Activated T-cell treated with anti-CD3 and anti-CD28 coated beads for 4 hours (primary cell): ENCODE measurements at places on chromosomes 4 and X.

DNA sequence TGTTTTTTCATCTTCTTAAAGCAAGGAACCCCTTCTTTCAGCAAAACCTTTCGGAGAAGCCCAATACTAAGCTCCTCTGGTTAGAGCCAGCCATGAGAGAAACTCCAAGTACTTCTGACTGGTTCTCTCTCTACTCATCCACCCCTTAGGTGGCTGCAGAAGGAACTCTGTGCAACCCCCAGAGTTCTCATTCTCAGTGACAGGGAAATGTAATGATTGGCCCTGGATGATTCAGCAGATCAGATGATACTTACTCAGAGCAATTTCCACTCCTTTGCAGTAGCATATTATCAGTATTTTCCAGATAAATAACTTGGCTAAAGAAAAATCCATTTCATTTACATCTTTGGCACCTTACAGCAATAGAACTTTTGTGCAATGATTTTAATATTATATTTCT, 3.2 kb downstream of the SPP1 start:
- no peak for DNase-seq

DNA sequence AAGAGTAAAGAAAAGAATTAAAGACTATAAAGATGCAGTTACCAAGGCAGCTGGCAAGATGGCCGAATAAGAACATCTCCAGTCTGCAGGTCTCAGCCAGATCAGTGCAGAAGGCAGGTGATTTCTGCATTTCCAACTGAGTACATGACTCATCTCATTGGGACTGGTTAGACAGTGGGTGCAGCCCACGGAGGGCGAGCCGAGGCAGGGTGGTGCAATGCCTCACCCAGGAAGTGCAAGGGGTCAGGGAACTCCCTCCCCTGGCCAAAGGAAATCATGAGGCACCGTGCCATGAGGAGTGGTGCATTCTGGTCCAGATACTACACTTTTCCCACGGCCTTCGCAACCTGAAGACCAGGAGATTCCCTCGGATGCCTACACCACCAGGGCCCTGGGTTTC, 20.5 kb downstream of the SPIN4 start:
- no peak for DNase-seq

- DNase-seq = no peak
Observed at GRCh38 chr4:7581477-7581876, 146.7 kb upstream of the PSAPL1 start.

GRCh38 chr4:1354136-1354982, 7.4 kb downstream of the UVSSA start:
- no peak for DNase-seq

DNA sequence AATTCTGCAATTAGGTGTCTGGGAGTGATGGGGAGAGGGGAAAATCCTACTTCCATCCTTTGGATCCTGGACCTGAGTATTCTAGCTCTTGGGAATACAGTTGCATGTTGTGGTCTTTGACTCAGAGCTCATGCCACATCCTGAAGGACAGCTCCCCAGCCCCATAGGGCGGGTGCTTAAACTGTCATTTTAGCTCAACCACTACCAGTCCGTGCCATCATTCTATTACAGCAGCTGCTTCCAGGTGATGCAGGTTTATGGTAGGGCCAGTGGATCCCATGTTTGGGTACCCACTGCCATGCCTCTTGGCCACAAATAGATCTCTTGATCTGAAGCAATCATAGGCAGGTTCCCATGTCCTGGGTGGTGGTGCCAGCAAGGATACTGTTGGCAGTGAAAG, 34.7 kb downstream of the CCKAR start:
- no peak for DNase-seq

DNA sequence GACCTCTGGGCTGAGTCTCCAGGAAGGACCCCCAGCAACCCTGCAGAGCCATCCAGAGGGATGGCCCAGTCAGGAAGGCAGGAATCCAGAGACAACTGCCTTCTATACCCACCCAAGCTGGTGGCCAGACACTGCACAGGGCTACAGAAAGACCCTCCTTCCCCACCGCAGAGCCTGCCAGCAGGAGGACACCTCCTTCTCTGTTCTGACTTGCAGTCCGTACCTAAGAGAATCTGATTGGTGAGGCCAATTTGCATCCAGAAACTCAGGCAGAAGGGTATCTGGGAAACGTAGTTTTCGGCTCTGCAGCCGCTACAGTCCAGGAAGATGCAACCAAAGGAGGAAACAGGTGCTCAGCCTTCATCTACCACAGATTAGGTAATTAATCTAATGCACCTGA, 155.4 kb upstream of the FRG1 start:
- DNase-seq = no peak

- DNase-seq = no peak
Observed at GRCh38 chr4:4461850-4462249, 74.9 kb downstream of the NSG1 start.

GRCh38 chr4:84954982-84955567, 11.4 kb downstream of the WDFY3 start:
- no peak for DNase-seq

DNA sequence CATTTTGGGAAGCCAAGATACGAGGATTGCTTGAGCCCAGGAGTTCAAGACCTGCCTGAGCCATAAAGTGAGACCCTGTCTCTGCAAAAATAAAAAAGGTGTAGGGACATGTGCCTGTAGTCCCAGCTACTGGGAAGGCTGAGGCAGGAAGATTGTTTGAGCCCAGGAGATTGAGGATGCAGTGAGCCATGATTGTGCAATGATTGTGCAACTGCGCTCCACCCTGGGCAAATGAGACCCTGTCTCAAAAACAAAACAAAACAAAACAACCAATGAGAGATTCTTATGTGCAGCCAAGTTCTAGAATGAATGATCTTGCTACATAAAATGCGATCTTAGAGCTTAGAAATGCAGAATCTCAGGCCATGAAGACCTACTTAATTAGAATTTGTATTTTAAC, 22.5 kb downstream of the SLC9B2 start:
- no peak for DNase-seq

GRCh38 chr4:173508386-173509035, 21.5 kb downstream of the HAND2 start:
- no peak for DNase-seq

GRCh38 chr4:36343501-36344175, 62.2 kb downstream of the DTHD1 start:
- DNase-seq = no peak

DNA sequence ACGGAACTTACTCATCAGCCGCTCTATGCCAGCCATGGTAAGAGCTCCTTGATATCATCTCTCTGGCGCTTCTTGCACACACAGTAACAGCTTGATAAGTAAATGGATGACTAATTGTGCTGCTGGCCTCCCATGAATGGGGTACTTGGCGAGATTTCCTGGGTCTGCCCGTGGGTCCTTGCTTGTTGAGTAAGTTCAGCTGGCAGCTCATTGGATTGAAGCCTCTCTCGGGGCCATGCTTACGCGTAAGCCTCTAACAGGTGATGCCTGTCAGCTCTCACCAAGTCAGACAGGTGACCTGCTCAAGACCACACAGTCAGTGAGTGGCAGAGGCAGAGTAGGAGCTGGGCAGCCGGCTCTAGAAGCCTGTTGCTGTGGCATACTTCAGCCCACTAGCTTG, 7.7 kb downstream of the NSG1 start:
- no peak for DNase-seq

GRCh38 chrX:145825896-145826295, 8.3 kb downstream of the SLITRK2 start:
- no peak for DNase-seq

- DNase-seq = no peak
Observed at GRCh38 chr4:80790152-80790551, 240.4 kb upstream of the BMP3 start.

- no peak for DNase-seq
Observed at GRCh38 chr4:182862141-182862875, 54.9 kb downstream of the DCTD start.

- DNase-seq = no peak
Observed at GRCh38 chr4:27098034-27098433, 237.4 kb downstream of the STIM2 start.

DNA sequence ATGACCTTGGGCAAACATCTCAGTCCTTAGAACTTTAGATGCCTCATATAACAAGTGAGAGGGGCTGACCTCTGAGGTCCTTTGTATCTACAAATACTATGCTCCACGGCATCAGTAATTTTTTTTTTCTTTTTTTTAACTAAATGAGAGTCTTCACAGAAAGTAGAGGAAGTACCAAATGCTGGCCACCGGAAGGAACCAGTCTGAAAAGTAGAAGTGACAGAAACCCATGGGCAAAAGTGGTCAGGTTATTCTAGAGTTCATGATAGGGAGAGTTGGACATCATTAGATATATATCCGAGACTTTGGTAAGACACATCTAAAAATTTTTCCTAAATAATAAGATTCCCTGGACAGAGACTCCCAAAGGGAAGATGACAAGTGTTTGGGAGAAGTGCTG, 53.7 kb downstream of the COQ2 start:
- DNase-seq = no peak
